ENCODE measurements at places on chromosomes 2 and 18.

- DNase-seq, result no peak
Observed at GRCh38 chr2:102101849-102102635, 40.5 kb upstream of the IL1R1 start.

GRCh38 chr18:75421656-75422055 lies 5.8 kb downstream of the SMIM21 start:
- no peak for DNase-seq

GRCh38 chr2:227370791-227371312 lies 8.3 kb downstream of the TM4SF20 start:
- no peak for DNase-seq

- no peak for DNase-seq
Observed at GRCh38 chr18:55477499-55477859, 110.5 kb downstream of the TCF4 start.

GRCh38 chr2:68548396-68548795 lies 81.0 kb downstream of the APLF start:
- DNase-seq, result no peak

GRCh38 chr2:100670232-100670631 lies 107.4 kb downstream of the PDCL3 start:
- no peak for DNase-seq

DNA sequence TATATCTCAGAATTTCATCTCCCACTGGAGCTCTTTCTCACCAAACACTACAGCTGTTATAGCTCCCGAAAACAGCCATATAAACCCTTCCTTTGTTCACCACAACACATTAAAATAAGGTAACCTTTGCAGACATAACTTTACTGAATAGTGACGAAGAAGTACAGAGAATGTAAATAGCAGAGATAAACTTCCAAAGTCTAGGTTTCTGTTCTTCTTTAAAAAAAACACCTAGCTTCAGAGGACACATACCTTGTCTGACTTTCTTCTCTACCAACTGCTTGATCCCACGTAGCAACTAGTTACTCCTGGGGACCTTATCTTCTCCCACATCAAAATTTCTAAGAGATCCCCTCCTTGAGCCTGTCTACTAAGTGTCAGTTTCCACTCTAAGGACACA lies 32.3 kb downstream of the ATL2 start:
- no peak for DNase-seq

DNA sequence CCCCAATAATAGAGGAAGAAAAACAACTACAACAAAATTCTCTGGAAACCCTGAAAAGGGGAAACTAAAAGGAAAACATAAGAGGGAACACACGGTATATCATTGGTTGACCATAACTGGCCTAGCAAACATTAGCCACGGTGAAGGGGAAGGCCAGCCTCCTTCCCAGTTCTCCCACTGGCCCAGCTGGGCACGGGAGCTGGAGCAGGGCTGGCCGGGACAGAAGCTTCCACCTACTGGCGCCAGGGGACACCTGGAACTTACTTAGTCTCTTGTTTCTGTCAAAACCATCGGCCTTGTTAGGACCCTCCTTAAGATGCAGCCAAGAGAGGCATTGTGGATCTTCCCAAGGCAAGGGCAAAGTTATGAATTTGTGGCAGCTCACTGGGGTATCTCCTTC lies 56.1 kb upstream of the DLGAP1 start:
- no peak for DNase-seq

DNA sequence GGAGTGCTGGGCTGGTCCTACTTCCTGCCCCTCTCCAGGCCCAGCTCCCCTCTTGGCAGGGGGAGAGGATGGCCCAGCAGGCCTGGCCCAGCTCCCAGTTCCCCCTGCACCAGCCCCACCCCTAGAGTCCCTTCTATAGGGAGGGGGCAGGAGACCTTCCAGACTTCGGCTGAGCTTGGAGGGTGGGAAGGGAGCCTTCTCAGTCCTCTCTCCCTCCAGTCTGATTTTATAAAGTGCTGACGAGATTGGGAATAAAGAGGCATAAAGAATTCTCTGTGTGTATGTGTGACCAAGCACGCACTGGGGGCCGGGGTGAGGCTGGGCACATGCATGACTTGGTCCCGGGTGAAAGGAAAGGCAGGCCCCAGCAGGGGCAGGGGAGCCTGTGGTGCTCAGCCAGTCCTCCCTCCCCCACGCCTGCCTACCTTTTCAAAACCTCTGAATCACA lies 5.1 kb downstream of the CHPF start:
- DNase-seq, result no peak

DNA sequence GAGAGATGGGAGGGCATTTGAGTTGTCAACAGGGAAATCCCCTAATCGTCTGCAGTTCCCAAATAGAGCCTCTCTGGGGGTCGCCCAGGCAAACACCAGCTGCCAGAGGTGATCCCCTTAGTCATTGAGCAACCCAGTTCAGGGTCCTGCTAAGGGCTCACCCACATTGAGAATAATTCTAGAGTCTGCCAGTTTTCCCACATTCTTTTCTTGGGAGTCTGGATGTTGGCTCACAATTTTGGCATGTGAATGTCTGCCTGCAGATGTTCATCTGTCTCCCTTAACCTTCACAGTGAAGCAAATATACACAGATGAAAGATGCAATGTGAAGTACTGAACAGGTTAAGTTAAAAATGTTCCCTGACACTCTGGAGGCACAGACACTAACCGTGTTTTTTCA lies 11.4 kb upstream of the SMIM21 start:
- DNase-seq, result no peak

- DNase-seq, result peak; percentile 60
Observed at GRCh38 chr2:151946899-151947812, 118.9 kb upstream of the ARL5A start.

- no peak for DNase-seq
Observed at GRCh38 chr2:127187081-127187775, 32.9 kb downstream of the CYP27C1 start.

DNA sequence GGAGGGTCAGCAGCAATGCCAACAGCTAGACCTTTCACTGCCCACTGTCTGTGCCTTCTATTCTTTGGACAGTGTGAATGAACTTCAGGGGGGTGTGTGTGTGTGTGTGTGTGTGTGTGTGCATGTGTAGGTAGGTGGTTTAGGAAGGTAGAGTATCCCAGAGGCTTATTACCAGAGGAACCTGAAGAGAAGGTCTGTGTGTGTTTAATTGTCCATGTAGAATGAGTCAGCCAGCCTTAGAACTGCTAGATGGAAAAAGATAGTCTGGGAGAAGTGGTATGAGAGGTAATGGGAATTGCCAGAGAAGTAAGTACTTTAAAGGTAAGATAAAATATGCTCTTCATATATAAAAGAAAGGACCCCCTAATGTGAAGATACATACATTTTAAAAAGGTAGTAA lies 522.2 kb downstream of the PIK3C3 start:
- no peak for DNase-seq

DNA sequence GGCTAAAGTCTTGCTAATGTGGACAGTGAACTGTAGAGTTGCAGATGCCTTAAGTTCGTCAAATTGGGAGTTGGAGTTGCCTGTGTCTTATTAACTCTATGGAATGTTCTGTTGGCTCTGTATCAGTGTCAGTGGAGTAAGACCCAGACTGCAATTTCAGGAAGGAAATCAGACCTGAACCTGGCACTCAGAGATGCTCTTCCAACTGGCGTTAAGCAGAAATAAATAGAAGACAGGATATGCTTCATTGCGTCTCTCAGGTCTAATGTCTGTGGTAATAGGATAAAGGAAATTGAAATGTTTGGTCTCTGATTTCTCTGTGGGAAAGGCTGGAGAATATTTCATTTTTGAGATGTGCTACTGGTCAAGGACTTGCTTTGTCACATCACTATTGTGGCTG lies 846.7 kb upstream of the ID2 start:
- no peak for DNase-seq

GRCh38 chr2:172437419-172438341 lies 10.3 kb downstream of the ITGA6 start:
- DNase-seq, result no peak

DNA sequence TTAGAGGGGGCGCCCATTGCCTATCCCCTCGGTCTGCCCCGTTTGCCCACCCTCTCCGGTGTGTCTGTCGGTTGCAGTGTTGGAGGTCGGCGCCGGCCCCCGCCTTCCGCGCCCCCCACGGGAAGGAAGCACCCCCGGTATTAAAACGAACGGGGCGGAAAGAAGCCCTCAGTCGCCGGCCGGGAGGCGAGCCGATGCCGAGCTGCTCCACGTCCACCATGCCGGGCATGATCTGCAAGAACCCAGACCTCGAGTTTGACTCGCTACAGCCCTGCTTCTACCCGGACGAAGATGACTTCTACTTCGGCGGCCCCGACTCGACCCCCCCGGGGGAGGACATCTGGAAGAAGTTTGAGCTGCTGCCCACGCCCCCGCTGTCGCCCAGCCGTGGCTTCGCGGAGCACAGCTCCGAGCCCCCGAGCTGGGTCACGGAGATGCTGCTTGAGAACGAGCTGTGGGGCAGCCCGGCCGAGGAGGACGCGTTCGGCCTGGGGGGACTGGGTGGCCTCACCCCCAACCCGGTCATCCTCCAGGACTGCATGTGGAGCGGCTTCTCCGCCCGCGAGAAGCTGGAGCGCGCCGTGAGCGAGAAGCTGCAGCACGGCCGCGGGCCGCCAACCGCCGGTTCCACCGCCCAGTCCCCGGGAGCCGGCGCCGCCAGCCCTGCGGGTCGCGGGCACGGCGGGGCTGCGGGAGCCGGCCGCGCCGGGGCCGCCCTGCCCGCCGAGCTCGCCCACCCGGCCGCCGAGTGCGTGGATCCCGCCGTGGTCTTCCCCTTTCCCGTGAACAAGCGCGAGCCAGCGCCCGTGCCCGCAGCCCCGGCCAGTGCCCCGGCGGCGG lies 1.7 kb downstream of the MYCN start:
- DNase-seq, result no peak

GRCh38 chr18:43893001-43893637 lies 615.8 kb upstream of the SYT4 start:
- DNase-seq, result no peak

DNA sequence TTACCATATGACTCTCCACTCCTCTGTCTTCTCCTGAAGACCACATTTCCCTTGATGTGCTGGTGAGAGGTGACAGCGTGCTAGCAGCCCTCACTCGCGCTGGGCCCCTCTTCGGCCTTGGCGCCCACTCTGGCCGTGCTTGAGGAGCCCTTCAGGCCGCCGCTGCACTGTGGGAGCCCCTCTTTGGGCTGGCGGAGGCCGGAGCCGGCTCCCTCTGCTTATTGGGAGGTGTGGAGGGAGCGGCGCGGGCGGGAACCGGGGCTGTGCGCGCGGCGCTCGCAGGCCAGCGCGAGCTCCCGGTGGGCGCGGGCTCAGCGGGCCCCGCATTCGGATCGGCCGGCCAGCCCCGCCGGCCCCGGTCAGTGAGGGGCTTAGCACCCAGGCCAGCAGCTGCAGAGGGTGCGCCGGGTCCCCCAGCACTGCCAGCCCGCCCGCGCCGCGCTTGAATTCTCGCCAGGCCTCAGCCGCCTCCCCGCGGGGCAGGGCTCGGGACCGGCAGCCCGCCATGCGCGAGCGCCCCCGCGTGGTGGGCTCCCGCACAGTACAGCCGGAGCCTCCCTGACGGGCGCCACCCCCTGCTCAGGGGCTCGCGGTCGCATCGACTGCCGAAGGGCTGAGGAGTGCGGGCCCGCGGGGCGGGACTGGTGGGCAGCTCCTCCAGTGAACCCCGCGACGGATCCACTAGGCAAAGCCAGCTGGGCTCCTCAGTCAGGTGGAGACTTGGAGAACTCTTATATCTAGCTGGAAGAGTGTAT lies 246.6 kb upstream of the REG3G start:
- no peak for DNase-seq

GRCh38 chr2:240137596-240138253 lies 1.6 kb upstream of the COPS9 start:
- DNase-seq, result no peak

DNA sequence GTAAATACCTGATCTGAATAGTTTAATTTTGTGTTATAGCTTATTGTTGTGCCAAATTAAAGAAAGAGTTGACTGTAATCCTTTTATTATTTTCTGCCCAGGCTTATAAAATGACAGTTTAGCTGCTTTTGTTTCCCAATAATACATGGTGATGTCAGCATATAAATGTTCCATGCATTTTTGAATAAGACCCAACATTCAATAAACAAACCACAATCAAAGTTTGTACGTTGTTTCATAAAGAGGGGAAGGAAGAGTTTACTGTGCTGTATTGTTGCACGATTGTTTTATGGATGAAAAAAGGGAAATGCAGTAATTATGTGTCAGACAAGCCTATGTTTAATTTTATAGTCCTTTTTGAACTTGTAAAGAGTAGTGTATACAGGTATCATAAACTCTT lies 177.2 kb upstream of the SCN7A start:
- no peak for DNase-seq

DNA sequence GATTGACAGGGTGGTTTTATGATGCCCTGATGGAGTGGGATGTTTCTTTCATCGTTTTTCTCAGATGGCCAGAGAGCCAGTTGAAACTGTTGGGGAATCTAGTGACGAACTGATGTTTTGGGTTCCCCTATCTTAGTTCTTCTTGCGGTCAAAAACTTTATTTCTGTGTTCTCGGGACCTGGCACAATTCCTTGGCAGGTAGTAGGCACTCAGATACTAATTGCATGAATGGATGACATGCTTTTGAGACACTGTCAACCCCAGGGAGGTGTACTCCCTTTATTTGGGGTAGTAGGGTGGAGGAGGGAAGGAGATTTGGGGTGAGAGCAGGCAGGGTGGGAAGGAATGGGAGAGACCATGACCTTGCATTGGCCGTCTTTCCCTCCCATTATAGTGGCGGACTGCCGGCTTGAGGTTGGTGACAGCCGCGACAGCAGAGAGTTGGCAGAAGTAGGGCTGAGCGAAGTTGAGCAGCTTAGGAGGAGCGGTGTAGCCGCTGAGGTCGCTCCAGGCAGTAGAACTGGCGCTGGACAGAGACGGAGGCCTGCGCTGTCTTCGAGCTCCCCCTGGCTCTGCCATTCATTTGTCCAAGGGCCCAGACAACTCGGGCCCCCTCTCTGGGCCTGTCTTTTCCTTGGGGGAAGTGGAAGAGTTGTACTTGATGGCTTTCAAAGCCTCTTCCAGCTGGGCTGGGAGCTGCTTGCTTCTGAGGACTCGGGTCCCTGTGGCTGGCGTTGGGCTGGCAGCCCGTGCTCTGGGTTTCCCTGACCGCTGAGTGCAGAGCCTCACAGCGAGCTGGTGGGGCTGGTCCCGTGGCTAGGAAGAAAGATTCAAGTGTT lies 2.6 kb downstream of the TET3 start:
- DNase-seq, result no peak

DNA sequence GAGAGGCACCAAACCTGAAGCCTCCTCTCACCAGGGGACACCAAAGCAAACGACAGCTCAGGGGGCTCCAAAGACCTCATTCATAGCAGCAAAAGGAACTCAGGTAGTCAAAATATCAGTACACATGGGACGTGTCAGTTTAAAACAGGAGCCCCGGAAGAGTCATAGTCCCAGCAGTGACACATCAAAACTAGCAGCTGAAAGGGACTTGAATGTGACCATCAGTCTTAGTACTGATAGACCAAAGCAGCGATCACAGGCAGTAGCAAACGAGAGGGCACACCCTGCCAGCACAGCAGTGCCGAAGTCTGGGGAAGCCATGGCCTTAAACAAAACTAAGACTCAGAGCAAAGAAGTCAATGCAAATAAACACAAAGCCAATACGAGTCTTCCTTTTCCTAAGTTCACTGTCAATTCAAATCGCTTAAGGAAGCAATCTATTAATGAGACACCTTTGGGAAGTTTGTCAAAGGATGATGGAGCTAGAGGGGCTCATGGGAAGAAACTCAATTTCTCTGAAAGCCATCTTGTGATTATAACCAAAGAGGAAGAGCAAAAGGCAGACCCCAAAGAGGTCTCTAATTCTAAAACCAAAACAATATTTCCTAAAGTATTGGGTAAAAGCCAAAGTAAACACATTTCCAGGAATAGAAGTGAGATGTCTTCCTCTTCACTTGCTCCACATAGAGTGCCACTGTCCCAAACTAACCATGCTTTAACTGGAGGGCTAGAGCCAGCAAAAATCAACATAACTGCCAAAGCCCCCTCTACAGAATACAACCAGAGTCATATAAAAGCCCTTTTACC lies 1.2 kb downstream of the GALNT5 start:
- DNase-seq, result no peak

- DNase-seq, result no peak
Observed at GRCh38 chr2:172667581-172668325, 67.9 kb upstream of the RAPGEF4 start.
